ENCODE measurements at places on chromosomes 5 and 9.

DNA sequence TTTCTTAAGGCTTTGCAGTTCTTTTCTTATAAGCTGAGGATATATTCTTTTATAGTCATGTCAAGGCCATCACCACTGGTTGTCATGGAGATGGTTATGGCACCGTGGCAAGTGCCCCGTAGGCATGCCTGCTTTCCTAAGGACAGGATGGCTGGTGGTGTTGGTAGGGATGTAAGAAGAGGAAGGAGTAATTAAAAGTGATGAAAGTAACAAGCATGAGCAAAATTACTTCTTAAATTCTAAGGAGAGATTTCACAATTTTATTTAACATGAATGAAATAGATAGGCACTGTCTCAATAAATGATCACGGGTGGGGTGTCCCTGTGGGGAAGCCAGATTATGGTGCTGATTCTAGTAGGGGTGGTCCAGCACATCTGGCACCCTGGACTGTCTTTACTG lies 290.2 kb upstream of the KLF4 start:
- DNase-seq = no peak

DNA sequence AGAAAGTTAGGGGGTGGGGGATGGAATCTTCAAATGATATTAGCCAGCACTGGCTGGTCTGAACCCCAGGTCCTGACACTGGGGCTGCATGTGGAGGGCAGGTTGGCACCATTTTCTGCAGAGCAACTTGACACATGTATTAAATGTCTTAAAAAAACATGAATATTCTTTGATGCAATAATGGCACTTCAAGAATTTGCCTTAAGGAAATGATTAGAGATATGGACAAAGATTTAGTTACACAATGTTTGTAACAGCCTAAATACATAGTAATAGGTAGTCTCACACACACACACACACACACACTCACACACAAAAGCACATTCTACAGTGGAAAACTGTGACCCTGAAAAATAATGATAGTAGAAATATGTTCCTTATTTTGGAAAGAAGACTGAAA lies 3.6 kb downstream of the SVEP1 start:
- DNase-seq = no peak

DNA sequence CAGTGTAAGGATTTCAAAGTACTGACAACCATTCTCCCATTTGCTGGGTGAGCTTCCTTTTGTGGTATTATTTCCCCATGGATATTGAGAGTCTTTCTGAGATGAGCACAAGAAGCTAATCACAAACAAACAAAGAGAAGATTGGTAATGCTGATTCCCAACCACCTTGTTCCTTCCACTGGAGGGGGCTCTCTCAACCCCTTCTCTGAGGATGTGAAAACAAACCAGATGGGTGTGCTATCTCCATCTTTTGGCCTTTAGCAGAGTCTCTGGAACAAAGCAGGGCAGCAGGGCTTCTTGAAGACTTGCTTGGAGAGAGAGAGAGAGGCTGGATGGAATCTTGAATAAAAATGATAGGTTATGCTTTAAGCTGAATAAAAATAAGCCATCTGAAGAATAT lies 576.7 kb upstream of the ZNF462 start:
- DNase-seq = no peak

GRCh38 chr5:111129938-111130337 lies 37.8 kb downstream of the WDR36 start:
- DNase-seq = no peak

DNA sequence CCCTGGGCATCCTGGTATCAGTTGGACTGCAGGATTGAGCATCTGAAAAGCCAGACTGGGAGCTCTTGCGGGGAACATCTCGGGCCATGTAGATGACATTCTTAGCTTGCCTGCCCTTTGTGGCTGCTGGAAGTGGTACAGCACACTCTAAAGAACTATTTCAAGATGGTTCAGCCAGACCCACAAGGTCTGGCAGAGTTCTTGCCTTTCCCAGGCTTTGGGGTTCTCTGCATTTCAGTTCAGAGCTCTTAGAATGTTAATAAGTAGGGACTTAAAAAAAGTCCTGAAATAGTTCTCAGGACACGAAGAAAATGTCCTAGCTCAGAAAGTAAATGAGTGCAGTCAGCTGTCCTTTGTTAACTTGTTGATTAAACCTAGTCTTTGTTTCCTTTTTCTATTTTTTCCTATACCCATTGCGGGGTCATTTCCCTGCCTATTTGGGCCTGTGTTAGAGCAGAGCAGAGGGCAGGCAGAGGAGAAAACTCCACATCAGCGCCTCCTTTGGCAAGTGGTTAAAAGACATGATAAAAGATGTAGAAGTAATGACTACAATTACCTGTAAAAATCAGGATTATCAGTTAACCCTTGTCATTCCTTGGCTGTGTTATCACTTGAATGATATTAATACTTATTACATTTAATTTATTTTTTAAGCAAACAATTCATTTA lies 291.5 kb downstream of the ZSWIM6 start:
- no peak for DNase-seq

- no peak for DNase-seq
Measured at GRCh38 chr5:89972901-89973300, 436.7 kb downstream of the CETN3 start.

DNA sequence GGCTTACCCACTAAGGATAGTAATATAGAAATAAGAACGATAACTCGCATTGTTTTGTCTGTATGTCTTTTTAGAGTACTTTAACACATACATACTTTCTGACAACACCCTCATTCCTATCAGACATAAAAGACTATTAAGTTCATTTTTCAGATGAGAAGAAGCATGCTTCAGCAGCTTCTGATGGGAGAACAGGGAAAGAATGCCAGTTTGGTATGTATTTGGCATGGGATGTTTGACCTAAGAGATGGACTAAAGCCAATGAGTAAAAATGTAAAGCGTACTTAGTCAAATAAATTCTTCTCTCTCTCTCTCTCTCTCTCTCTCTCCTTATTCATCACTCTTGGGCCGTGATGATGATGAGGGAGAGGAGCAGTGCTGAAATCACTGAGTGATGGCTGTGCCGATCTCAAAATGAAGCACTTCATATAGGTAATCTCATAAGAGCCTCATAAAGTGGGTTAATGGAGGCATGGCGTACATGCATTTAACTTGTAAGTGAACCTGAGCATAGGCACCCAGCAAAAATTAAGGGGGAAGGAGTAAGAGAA lies 71.5 kb downstream of the SLIT3 start:
- DNase-seq = no peak

GRCh38 chr5:149674686-149675085 lies 55.4 kb upstream of the PPARGC1B start:
- DNase-seq = no peak

GRCh38 chr5:123976379-123977033 lies 464.5 kb downstream of the CSNK1G3 start:
- DNase-seq = peak; percentile 28

DNA sequence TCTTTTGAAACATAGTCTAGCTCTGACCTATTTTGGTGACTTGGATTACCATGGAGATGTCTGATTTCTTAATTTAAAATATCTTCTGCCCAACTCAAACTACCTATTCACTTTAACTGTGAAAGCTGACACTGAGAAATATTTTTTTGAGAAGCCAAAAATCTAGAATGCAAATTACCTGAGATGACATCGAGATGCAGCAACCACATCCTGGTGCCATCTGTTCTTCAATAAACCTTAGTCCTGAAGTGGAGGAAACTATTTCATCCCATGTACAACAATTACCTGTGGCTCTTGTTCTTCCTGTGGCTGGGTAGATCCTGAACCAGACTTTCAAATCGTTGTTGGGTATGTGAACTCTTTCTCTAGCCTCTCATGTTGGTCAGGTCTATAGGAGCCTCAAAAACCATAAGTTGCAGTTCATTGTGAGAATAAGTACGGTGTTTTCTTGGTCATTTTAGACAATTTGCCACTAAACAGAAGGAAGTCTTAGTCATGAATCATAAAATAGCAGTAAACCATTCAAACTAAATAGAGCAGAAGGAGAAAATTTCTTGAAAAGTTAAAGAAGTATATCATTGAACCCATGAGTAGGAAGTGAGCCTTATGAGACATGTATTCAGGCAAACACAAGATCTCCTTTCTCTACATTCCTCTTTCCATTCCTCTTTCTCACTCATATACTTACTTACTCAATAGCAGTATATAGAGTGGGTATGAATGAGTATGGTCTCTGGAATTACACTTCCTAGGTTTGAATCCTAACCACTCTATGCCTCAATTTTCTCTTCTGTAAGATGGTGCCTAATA lies 176.0 kb downstream of the HMHB1 start:
- DNase-seq = no peak

GRCh38 chr9:134602547-134603362 lies 38.8 kb upstream of the COL5A1 start:
- peak; percentile 6 for DNase-seq

DNA sequence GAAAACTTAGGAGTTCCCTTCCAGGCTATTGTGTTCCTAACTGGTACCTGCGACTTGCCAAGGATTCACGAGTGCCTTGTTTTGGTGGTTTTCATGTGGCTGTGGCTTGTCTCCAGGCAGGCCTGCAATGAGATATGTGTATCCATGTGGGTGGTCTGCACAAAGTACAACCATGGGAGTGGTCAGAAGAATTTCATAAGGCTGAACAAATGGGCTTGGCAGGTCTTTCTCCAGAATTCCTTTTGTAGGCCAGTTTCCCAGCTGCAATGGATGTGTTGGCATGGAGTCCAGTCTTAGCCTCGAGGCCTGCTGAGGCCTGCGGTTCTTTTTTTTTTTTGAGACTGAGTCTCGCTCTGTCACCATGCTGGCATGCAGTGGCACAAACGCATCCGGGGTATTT lies 28.8 kb upstream of the MELK start:
- no peak for DNase-seq

GRCh38 chr5:96501991-96502646 lies 69.1 kb upstream of the PCSK1 start:
- no peak for DNase-seq

GRCh38 chr5:68565427-68565826 lies 349.9 kb downstream of the PIK3R1 start:
- DNase-seq = peak; percentile 19

DNA sequence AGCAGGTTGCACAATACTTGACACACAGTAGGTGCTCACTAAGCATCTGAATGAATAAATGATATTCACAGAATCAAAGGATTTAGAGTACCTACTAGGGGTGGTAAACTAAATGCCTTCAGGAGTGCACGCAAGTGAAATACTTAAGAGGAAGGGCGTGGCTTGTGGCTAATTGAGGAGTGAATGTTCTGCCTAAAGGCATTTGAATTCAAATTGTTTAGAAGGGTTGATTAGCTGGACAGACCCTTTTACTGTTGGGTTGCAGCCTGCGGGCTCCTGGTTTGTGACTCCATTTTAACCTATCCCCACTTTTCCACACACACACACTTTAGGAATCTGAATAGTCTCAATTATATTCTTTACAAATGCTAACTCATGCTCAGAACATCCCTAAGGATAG lies 63.1 kb downstream of the PPP2R2B start:
- no peak for DNase-seq

- DNase-seq = no peak
Measured at GRCh38 chr9:137306066-137306849, 4.2 kb upstream of the NRARP start.

DNA sequence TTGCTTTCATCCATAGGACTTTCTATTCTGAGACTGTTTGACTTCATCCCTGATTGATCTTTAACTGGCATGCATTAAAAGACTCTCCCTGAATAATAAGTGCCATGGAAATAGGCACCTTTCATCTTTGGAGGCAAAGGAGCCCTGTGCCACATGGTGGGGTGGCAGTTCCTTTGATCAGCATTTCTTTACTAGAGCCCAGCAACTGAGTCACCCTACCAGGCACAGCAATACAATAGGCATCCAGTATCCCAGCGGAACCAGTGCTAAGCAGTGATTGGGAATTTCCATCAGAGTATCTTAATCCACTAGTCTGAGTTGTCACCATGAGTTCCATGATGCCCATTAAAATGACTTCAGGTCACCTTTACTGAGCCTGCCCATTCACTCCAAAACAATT lies 476.1 kb upstream of the MPDZ start:
- DNase-seq = no peak

- DNase-seq = no peak
Measured at GRCh38 chr5:52685971-52686370, 101.7 kb upstream of the ITGA1 start.

GRCh38 chr9:25681266-25681665 lies 3.0 kb upstream of the TUSC1 start:
- no peak for DNase-seq

DNA sequence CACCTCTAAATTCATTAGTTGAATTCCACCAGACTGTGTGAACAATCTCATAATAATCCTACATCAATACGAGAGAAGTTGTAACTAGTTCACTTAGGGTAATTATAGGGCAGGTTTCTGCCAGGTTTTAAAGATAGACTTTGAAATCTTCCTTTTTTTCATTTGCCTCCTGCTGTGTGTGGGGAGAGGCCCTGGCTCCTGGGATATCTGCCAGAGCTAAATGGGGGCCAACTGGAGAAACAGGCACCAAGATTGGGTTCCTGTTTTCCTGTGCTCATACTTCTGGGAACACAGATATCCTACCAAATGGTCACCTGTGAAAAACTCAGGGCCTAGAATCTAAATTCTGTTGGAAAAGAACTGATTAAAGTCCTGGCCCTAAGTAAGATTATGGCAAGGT lies 42.3 kb downstream of the SH3RF2 start:
- DNase-seq = no peak

DNA sequence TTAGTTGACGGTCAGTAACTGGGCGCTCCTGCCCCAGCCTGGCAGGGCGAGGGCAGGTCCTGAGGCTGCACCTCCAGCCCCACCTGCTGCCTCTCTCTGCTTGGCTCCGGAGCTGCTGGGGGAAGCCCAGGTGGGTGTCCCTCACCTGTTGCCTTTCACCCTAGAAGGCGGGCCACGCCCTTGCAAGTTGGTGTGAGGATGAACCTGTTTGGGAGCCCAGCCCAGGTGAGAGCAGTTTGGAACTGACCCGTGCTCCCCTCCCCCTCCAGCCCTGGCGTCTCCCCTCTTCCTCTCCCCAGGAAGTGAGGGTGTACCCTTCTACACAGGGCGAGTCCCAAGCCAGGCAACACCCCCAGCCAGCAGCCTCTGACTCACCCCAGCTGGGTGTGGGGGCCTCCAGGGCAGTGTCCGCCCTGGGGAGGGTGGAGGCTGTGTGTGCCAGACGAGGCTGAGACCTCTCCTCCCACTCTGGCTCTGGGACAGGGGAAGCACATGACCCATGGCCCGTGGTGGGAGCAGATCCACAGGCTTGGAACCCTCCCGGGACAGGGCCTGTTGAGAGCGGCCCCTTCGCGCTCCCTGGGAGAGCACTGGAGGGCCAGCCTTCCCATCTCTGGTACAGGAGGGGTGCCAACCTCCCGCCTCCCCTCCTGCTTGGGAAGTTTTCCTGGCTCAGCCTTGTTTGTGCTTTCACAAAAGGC lies 10.4 kb downstream of the LRRC8A start:
- DNase-seq = no peak

DNA sequence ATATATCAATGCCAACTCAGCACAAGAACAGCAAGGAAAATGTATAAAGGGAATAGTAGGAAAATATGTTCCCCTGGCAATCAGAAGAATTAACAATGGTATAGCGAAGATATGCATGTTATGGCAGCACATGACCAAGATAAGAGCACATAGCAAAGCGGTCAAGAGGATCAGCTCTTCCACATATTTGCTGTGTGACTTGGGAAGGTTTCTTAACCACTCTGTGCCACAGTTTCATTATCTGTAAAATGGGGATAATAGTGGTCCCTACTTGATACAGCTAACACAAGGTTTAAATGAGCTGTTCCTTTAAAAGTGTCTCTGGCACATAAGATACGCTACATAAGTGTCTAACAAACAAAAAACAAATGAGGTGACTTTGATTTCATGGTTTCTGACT lies 77.9 kb upstream of the PIP5K1B start:
- no peak for DNase-seq
